Sigmoid colon (tissue), 7 donors: ENCODE measurements at places on chromosomes 1 and 21.

- DNase-seq: peak; percentile 50
These were observed 249.2 kb downstream of the TOMM20 start for GRCh38 chr1:234879147-234880080.

DNA sequence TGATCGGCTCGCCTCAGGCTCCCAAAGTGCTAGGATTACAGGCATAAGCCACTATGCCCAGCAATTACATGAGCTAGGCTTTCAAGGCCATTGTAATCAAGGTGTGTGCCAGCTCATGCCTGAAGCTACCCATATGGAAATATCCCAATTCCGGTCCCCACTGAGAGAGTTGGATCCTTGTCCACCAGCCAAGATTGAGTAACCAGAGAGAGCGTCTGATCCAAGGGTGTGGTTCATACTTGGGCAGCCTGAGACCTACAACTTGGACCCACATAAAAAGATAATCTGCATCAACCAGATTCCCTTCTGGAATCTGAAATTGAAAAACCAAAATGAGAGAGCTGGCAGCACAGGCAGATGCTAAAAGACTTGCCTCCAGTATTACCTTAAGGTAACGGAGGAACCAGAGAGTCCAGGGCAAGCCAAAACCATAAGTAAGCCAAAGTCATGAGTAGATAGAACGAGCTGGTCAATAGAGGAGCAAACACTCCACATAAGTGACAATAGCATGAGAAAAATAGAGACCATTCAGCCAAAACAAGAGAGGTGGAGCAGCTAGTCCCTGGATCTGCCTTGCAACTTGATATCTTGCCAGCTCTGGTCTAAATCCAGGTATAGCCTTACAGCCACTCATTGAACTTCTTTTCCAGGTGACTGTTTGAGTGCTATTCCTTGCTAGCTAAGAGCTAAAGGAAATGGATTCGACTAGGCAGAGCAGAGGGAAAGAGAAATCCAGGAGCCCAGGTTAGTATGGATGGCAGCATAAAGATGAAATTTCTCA, 63.8 kb upstream of the ATP1A1 start:
- DNase-seq: no peak

DNA sequence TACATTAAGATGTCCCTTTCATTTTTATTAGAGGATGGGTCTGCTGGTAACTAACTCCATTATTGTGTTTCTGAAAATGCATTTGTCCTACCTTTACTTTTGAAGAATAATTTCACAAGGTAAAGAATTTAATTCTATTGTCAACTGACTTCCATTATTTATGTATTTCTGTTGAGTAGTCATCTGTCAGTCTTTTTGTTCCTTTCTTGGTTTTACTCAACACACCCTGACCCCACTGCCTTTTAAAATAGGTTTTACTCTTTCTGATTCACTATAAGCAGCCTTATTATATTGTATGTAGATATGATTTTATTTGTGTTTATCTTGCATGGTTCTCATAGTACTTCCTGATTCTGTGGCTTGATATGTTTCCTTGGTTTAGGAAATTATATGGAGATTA, 237.5 kb downstream of the TGFB2 start:
- no peak for DNase-seq

- DNase-seq: peak; percentile 44
These were observed 1.3 kb downstream of the ACTRT2 start for GRCh38 chr1:3022511-3022973.

DNA sequence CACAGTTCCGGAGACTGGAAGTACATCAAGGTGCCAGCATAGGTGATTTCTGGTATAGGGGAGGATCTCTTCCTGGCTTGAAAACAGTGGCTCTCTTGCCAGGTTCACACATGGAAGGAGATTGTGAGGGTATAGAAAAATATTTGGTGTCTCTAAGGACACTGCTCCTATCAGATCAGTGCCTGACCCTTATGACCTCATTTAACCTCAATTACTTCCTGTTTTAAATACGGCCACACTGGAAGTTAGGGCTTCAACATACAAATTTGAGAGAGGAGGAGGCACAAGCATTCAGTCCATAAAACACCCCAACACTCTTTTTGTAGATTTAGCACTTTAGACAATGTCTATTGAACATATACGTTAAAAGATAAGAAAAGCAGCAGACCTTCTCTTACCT, 37.0 kb downstream of the COL6A1 start:
- DNase-seq: no peak

- no peak for DNase-seq
These were observed 556 bp downstream of the MECR start for GRCh38 chr1:29230204-29230552.
